ENCODE measurements at places on chromosomes 13 and 19. TPM values are rescaled to one million over a fixed set of nuclear protein-coding genes. Genes with fewer than 3 reads are reported as not detected.

KIR3DL2 gene
- not detected for total RNA-seq

DNA sequence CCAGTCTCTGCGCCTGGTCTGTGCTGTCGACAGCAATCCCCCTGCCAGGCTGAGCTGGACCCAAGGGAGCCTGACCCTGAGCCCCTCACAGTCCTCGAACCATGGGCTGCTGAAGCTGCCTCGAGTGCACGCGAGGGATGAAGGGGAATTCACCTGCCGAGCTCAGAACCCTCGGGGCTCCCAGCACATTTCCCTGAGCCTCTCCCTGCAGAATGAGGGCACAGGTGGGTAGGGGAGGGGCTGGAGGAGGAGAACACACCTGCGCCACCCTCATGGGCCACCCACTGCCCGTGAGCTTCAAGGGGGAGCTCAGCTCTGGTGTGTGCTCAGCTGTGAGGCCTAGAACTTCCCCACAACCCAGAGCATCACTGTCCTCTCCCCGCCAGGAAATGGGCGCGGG lies 38.6 kb upstream of the CD33 start:
- H3K4me3 ChIP-seq, result no peak overlapping the region
- DNase-seq, result no peak
- no peaks in the 10 kb centered on the region for H3K27me3 ChIP-seq
- no peaks in the 10 kb centered on the region for H3K36me3 ChIP-seq

METTL21C gene
- not detected for total RNA-seq

DNA sequence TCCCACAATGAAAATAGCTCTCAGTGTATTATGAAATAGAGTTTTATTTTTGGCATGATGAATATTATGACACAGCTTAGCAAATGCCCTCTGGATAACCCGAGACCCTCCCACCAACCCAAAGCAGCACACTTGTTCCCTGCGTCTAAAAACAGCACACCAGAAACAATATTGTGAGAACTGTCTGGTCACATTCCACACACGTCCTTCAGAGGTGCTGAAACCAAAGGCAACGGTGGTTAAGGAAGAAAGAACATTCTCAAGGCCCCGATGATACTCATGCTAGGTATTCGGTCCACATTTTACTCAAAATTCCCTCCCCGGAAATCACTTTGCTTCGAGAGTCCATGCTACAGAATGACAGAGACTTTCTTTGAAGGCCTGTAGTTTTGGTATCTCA lies 156.7 kb downstream of the SLC7A1 start:
- H3K27me3 ChIP-seq, result no peaks in the 10 kb centered on the region
- DNase-seq, result no peak
- H3K27ac ChIP-seq, result no peak overlapping the region
- H3K4me1 ChIP-seq, result peaks cover 19% of the 10 kb centered on the region

- H3K4me1 ChIP-seq, result peaks cover 4% of the 10 kb centered on the region
- no peaks in the 10 kb centered on the region for H3K36me3 ChIP-seq
- H3K4me3 ChIP-seq, result no peak overlapping the region
- no peaks in the 10 kb centered on the region for H3K27me3 ChIP-seq
- H3K27ac ChIP-seq, result peak overlapping the region; percentile 3
These were observed 112.9 kb downstream of the LRCH1 start for GRCh38 chr13:46665633-46666482.

DNA sequence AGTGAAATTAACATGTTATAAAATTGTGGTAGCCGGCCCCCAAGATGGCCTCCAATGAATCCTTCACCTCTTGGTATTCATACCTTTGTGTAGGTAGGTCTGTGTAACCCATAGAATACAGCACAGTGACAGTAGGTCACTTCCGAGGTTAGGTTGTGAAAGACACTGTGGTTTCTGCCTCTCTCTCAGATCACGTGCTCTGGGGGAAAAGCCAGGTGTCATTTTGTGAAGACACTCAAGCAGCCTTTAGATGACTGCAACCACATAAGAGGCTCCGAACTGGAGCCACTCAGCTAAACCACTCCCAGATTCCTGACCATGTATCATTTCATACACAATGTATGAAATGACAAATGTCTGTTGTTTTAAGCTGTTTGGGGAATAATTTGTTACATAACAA lies 9.8 kb upstream of the USPL1 start:
- H3K36me3 ChIP-seq, result no peaks in the 10 kb centered on the region
- H3K4me3 ChIP-seq, result no peak overlapping the region
- no peak overlapping the region for H3K27ac ChIP-seq
- no peak for DNase-seq
- H3K4me1 ChIP-seq, result peaks cover 2% of the 10 kb centered on the region
